HFFc6 (cell line): ENCODE measurements at places on chromosomes 6 and 20.
A peak's percentile ranks its signal among the peaks of the same experiment; 100 is the strongest.

DNA sequence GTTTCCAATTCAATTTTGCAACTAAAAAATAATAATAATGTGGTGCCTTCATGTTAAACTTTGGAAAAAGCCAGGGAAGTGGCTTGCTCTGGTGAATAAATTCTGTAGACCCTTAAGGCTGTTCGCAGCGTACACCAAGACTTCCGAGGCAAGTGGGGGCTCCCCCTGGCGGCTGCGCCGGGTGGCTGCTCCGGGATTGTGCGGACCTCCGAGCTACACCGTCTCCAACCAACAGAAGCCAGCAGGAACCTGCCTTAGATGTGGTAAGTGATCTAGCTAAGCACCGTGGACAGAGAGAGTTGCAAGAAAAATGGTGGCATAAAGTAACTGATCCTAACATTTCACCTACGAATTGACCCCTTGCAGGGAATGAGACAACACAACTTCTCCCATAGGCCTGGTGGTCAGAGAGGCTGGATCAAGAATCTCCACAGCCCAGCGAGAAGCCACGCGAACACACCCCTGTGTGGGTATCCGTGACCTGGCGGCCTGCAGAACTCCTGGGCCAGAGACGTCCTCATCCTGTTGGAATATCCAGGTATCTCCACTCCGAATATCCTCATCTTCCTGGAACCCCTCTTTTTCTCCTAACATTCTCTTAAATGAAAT, 69.6 kb downstream of the TBXT start:
- no peak for DNase-seq

- DNase-seq: no peak
Observed at GRCh38 chr20:51536116-51537069, 6.1 kb downstream of the NFATC2 start.

DNA sequence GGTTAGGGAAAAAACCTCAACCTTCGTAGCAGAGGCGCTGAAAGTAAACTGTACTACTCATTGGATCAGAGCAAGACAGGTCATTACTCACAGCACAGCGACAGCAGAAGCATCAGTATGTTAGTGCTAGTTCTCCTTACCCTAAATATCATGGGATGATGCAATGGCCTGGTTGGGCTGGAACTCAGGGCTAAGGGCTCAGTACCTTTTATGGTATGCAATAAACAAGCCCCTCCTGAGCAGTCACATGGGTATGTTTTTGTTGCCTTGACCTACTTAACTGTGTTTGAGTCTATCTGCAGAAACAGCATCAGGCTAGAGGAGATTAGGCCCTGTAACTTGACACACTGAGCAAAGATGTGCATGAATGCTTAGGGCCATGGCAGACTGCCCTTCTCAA, 369.4 kb upstream of the IMPG1 start:
- no peak for DNase-seq

GRCh38 chr6:8400663-8401062, 34.7 kb downstream of the SLC35B3 start:
- DNase-seq: no peak

- no peak for DNase-seq
Observed at GRCh38 chr6:157677235-157677634, 145.8 kb upstream of the SNX9 start.

DNA sequence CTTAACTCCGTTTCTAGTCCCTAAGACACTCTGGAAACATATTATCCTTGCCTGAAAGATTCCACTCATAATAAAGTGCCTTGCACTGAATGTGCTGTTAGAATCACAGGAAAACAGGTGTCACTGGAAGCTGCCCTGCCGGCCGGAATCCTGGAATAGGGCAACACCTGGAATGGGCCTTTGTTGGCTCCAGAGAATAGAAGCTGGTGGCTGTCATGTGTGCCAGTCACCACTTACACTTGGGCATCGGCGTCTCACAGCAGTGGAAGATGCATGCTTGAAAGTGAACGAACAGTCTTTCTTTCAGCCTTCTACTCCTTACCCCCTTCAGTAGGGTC, 90.8 kb upstream of the AFDN start:
- DNase-seq: no peak

- DNase-seq: no peak
Observed at GRCh38 chr6:13550656-13551055, 23.7 kb upstream of the SIRT5 start.

GRCh38 chr6:158970640-158971275, 29.2 kb downstream of the RSPH3 start:
- no peak for DNase-seq

DNA sequence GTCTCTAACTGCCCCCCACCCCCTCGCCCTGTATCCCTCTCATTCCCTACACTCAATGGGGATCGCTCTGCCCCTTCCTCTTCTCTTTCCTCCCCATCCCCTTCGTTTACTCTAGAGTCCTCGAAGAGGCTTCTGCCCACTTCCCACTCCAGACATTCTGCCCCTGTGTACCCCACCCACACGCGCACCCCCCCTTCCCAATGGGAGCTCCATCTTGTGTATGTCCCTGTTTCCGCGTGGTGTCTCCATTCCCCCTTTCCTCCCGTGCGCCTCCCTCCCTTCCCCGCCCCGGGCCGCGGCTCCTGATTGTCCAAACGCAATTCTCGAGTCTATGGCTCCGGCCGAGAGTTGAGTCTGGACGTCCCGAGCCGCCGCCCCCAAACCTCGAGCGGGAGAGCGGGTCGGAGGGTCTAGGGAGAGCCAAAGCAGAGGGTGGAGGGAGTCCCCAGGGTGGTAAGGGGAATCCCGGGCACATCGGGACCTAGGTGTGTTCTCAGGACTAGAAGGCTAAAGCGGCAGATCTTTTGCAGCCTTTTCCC, 679 bp upstream of the RING1 start:
- peak; percentile 24 for DNase-seq

DNA sequence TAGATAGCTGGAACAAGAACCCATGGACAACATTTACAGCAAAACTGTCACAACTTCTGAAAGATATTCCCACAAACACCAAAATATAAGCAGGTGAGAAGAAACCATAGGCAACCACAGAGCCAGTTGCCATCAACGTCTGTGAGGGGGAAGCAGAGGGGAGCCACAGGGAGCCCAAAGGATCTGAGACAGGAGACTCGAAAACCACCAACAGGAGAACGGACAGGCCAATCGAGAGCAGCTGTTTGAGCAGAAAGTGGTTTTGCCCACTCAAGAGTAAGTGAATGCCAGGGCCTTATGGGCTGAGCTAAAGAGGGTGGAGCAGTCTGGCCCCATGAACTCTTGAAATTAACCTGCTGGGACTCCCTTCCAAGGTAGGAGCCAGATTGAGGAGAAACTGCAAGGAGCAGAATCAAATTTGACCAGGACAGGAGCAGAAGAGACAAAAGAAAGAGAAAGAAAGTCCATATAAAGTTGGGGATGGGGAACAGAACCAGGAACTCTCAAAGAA, 195.4 kb downstream of the ANKRD60 start:
- DNase-seq: no peak

DNA sequence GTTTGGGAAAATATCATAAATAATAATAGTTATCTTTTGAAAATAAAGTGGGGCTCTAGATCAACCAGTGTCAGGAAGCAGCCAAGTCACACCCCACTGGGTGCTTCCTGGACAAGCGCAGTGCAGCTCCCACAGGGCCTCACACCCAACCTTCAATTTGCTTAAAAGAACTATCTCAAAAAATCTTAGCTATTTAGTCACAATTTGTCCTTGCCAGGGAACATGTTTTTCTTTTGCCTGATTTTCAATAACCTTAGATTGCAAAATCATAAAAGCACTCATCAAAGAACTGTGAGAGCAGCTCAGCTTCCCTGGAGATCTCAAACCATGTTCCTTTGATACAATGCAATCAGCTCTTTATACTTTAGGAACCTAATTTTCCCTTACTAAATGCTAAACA, 1.6 kb upstream of the NCOA7 start:
- DNase-seq: no peak

- DNase-seq: no peak
Observed at GRCh38 chr6:106520711-106521401, 108.4 kb downstream of the RTN4IP1 start.

GRCh38 chr6:88376197-88376596, 210.1 kb upstream of the CNR1 start:
- no peak for DNase-seq

DNA sequence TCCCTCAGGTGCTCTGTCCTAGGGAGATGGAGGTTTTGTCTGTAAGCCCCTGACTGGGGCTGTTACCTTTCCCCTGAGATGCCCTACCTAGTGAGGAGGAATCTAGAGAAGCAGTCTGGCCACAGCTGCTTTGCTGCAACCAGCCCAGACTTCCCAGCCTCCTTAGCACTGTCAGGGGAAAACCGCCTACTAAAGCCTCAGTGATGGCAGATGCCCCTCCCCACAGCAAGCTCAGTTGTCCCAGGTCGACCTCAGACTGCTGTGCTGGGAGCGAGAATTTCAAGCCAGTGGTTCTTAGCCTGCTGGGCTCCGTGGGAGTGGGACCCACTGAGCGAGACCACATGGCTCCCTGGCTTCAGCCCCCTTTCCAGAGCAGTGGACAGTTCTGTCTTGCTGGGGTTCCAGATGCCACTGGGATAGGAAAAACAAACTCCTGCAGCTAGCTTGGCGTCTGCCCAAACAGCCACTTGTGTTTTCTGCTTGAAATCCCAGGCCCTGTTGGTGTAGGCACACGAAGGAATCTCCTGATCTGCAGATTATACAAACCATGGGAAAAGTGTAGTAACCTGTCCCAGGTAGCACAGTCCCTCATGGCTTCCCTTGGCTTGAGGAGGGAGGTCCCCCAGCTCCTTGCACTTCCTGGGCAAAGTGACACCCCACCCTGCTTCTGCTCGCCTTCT, 146.4 kb upstream of the PROKR2 start:
- no peak for DNase-seq

GRCh38 chr6:31663961-31664789, 622 bp downstream of the GPANK1 start:
- peak; percentile 76 for DNase-seq

DNA sequence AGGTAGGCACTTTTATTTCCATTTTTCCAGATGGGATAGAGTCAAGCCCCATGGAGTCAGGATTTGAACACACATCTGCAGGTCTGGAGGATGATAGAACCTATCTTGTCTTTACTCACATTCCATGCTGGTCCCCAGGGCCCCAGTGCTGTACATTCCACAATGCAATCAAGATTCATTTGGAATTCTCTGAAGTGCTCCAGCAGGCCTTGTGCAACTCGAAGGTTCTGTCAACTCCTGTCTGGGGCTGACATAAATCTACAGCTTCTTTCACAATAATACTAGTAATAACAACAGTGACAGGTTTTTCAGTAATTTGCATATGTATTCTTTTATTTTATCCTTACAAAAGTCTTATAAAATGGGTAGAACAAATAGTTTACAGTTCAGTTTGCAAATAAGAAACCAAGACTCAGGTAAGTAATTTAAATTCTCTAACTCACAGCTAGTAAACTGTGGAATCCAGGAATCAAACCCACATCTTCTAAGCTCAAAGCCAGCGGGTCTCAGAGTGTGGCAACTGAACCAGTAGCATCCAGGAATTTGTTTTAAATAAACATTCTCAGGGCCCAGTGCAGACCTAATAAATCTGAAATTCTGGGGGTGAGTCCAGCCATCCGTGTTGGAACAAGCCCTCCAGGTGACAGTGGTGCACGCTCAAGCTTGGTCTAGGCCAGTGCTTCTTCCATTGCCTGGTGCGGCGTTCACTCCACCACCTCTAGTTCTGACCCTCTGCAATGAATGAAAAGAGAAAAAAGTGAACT, 137.0 kb upstream of the TNFAIP3 start:
- peak; percentile 28 for DNase-seq

DNA sequence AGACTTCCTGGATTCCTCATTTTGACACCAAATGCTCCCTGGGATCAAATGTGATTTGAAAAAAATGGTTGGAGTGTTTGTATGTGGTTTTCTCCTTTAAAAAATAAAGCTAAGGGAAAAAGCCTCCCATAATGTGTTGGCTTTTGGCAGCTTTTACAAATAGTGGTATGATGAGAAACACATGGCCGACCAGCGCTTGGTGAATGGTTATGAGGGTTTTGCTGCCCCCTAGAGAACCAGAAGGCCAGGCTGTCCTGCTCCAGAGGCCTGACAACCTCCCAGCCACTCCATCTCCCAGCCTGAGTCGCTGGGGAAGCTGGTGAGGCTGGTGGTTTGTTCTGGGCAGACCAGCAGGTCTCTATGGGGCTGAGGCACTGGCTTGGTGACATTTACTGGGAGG, 69.3 kb downstream of the CLIC5 start:
- DNase-seq: peak; percentile 71

- no peak for DNase-seq
Observed at GRCh38 chr6:47403801-47404200, 73.8 kb upstream of the CD2AP start.

DNA sequence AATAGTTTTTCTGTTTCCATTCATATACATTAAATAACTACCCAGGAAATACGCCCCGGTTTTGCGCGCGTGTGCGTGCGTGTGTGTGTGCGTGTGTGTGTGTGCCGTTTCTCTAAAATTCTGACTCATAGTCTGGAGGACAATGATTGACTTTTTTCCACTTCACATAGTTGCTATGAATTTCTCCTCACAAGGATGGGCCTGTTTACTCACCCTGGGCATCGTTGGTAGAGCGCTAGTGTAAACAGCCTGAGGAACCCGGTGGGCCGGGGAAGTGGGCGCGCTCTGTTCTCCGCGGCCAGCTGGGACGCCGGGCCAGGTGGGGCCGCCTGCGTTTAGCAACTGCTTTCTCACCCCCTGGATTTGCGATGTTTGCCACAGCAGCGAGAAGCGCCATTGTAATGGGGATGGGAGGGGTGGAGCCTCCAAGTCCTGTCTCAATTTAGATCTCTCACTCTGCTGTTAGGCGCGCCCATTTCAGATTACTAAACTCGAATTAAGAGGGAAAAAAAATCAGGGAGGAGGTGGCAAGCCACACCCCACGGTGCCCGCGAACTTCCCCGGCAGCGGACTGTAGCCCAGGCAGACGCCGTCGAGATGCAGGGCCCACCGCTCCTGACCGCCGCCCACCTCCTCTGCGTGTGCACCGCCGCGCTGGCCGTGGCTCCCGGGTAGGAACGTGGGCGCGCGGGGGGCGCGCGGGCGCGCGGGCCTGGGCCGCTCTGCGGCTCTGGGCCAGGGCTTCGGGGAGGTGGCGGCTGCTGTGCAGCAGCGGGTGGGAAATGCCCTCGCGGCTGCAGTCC, at the start of gene CD109:
Gene CD109, plus strand, starts transcription at position 585 of the 803 bp plus-strand sequence. Its CDS starts 13 bp downstream, at position 598.
- peak; percentile 78 for DNase-seq

GRCh38 chr6:147961481-147962141, 381.0 kb upstream of the SASH1 start:
- no peak for DNase-seq

- DNase-seq: no peak
Observed at GRCh38 chr20:24724982-24725533, 224.0 kb upstream of the CST7 start.

DNA sequence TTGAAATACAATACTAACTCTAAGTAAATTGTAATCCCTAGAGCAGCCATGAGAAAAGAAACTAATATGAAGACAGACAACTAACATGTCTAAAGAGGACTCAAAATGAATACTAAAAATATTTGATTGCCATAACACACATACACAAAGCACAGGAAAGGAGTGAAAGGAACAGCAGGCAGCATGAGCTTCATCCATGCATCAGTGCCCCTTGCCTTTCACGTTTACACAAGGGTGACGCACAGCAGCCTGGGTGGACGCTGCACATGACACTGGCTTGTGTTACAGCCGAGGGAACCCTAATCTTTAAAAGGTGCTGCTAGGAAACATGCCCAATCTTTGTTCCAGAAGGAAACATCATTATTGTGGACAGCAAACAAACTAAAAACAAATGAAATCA, 123.5 kb downstream of the MAN1A1 start:
- DNase-seq: no peak

GRCh38 chr6:96157018-96157565, 141.3 kb downstream of the FUT9 start:
- no peak for DNase-seq
